GOT3 (cell line): ENCODE measurements at places on chromosomes 12 and 14.

DNA sequence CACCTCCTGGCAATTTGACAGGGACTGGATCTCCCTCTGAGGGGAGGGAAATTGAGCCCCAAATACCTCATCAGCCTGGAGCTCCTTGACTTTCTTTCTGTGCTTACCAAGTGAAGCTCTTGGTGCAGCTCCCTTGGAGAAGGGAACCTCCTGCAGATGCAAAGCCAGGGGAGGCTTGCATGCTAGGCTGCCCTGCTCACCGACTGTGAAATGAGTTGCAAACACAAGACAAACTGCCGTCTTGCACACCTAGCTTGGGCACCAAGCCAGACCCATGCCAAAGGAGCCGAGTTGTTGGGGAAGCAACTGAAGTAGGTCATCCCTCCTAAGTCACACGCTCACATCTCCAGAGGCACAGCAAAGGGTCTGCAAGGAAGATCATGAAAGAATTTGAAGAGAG lies 95.2 kb downstream of the GTF2A1 start:
- no peak for DNase-seq

GRCh38 chr12:109439181-109439580 lies 37.9 kb downstream of the KCTD10 start:
- DNase-seq, result no peak

- no peak for DNase-seq
Measured at GRCh38 chr12:9037431-9037830, 48.1 kb downstream of the KLRG1 start.

GRCh38 chr12:67202678-67203012 lies 66.5 kb upstream of the CAND1 start:
- DNase-seq, result no peak

GRCh38 chr14:47194055-47194454 lies 481.4 kb downstream of the MDGA2 start:
- no peak for DNase-seq

DNA sequence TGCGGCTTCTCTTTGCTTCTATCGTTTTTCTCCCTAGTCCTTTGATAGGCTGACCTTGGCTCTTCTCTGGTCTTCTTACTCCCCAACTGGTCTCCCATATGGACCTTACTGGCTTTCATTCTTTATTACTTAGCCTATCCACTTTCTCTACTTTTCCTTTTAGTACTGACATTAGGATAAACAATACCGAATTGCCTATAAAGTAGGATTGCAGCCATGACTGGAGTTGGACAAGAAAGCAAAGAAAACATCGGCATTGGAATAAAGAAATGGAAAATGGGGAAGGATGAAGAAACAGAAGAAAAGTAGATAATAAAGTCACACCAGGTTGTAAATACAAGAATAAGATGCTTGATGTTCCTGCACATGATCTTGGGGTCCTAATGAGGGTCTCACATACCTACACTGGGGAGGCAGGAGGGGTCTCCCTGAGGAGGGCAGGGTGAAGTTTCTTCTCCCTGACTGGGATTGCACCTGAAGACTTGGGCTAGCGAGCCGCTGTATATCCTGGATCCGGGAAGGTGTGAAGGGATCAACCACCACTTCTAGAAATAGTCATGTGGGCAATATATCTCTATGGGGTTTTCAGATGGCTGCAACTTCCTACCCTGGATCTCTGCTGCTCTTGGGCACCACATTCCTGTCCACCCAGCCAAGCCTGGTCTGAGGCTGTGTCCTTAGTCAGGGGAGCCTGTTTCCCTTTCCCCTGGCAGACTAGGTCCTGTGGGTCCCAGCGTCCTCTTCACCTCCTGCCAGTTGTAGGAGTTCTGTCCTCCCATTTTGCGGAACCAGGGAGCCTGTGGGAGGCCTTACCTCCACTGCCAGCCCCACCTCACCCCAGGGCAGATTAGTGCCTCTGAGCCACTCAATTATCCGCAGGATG lies 13.1 kb downstream of the NKX2-1 start:
- no peak for DNase-seq

- DNase-seq, result no peak
Measured at GRCh38 chr12:46523863-46524770, 151.5 kb upstream of the SLC38A2 start.

- DNase-seq, result no peak
Measured at GRCh38 chr12:12606781-12607589, 4.7 kb upstream of the CREBL2 start.
